ENCODE measurements at places on chromosomes 3 and 15. TPM values are rescaled to one million over a fixed set of nuclear protein-coding genes. Genes with fewer than 3 reads are reported as not detected.

DNA sequence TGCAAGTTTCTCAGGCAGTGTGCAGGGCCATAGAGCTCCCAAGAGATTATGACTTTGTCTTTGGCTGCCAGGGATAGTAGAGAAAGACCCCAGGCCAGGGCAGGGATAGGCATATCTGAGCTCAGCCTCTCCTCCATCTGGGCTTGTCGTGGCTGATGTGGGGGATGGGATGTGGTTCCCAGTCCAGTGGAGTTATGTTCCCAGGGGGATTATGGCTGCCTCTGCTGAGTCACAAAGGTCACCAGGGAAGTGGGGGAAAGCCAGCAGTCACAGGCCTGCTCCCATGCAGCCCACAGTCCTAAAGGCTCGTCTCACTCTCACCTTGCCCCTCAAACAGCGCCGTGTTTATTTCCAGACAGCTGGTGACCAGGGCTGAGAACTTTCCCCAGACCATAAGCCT, 354.9 kb downstream of the SI start:
- no peak for DNase-seq

GRCh38 chr15:58014470-58014869, 51.0 kb downstream of the ALDH1A2 start:
- no peak for DNase-seq

GRCh38 chr15:73637527-73637926, 4.3 kb upstream of the NPTN start:
- peak; percentile 44 for DNase-seq

The C3orf85 gene
- total RNA-seq = not detected

All from GM23338 (cell line).